CD4-positive, alpha-beta T cell (primary cell): ENCODE measurements at places on chromosomes 13 and 19. TPM values are rescaled to one million over a fixed set of nuclear protein-coding genes. Genes with fewer than 3 reads are reported as not detected.
A peak's percentile ranks its signal among the peaks of the same experiment; 100 is the strongest.

DNA sequence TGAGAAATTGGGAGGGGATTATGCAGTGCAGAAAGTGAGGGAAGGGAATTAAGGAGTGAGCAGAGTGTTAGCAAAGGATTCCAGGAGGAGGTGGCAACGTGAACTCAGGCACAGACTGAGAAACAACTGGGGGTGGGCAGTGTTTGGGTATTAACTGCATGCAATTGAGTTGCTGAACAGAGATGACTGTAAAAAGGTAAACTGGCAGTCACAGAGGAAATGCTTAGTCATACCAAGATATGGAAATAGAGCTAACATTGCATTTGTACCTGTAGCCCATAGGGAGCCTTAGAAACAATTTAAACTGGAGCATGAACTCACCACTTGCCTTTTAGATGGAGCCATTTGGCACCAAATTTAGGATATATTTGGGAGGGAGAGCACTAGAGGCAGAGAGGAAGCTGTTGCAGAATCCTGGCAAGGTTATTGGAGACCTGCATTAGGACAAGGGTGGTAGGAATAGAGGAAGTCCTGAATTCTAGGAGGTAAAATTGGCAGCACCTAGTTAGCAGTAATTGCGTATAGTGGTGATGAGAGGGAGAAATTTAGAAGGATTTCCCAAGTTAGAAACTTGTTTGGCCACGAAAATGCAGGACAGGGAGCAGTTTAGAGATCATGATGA lies 100.6 kb upstream of the FRY start:
- DNase-seq: no peak

Gene ZNF221
- total RNA-seq: 0.41 TPM

GRCh38 chr13:41613984-41614661 lies 156.8 kb downstream of the RGCC start:
- no peak for DNase-seq

Gene RASA3
- total RNA-seq: 181 TPM

DNA sequence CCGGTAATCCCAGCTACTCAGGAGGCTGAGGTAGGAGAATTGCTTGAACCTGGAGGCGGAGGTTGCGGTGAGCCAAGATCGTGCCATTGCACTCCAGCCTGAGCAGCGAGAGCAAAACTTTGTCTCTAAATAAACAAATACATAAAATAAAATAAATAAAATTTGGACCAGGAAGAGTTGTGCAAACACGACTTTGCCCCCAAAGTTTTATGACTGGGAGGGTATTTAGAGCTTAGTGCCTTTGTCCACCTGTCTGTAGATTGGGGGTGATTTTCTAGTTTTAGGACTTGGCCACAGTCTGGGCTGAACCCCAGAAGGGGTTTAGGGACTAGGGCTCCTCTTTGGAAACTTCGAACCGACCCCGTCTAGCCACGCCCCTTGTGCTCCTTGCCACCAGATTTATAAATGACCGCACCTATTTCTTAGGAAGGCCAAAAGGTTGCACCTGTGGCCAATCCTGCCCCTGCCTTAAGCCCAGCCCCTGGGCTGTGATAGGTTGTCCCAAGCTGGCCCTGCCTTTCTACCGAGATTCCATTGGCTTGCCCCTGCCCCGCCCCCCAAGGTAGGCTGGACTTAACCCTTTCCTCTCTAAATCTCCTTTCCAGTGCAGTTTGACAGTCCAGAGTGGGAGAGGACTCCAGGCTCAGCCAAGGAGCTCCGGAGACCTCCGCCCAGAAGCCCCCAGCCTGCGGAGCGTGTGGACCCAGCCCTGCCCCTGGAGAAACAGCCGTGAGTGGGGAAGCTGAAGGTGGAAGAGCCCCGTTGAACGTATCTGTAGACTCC lies 5.3 kb downstream of the SHD start:
- DNase-seq: no peak

Gene ZNF66
- 6.4 TPM for total RNA-seq

Gene KLF2
- total RNA-seq: 1,291 TPM

DNA sequence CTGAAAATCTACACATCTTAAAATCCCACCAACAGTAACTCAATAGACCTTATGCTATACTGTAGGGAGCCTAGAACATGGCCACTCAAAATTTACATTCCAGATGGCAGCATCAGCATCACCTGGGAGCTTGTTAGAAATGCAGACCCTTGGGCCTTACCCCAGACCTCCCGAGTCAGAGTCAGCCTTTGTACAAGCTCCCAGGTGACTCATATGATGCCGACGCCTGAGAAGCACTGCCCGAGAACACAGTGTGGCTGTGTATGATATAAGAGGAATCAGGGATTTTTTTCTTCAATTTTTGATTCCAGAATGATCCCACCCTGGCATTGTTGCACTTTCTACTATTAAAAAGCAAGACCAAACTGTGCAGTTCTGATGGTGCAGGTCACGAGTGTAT lies 35.9 kb upstream of the CNMD start:
- DNase-seq: no peak

DNA sequence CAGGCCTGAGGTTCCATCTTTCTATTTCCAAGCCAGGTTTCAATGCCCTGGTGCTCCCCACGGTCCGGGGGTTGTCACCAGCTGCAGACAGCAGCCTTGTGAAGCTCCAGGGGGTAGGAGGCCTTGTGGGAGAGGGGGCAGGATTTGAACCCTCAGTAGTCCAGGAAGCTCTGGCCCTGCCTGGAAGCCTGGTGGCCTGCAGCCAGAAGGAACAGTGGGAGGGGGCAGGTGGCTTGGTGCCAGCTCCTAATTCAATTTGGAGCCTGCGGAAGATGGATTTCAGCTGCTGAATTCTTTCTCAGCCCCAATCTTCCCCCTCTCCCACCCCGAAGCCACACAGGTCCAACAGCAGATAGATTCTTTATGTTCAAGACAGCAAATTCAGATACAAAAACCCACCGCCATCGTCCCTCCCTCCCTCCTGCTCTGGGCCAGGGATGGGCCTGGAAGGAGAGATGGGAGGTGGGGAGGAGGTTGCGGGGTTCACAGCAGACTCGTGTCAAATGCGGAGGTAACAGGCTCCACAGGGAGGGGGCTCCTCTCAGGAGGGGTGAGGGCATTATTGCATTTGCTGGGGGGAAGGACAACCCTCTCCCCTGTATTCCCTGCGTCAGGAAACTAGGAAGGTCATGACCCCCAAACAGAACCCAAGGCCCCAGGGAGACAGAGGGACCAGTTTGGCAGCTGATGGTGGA lies 2.4 kb upstream of the PTGER1 start:
- no peak for DNase-seq

GRCh38 chr13:80239116-80239515 lies 101.8 kb downstream of the SPRY2 start:
- DNase-seq: no peak

DNA sequence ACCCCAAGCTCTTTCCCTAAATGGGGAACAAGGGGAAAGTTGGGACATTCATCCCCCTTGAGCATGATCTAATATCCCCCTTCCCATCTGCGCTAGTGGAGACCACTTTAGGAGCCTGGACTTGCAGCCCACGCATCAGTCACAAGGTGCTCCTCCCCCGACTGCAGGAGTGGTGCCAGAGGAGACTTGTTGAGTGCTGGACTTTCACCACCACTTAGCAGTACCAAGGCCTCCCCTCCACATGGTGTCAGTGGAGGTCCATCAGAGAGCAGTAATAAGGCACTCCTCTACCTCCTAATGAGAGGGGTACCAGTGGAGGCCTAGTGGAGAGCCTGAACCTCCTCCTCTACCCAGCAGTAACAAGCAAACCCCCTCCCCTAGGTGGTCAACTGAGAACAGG lies 22.5 kb downstream of the CAB39L start:
- peak; percentile 57 for DNase-seq
